ENCODE measurements at places on chromosomes 4 and X.

DNA sequence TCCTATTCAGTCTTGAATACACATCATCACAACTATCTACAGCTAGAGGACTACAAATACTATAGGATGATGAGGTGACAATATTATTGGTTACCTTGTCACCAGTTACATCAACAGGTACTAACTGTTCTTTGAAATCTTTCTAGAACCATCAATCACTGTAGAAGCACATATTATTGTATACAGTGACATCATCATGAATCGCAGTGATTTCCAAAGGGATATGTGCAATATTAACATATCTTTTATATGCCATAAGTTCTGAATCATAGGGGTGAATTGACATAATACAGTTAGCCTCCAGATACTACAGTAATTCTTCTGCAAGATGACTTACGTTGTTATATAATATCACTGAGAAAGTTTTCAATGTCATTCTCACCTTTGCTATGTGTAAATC is 105.2 kb upstream of the HPGD start:
- DNase-seq = no peak

DNA sequence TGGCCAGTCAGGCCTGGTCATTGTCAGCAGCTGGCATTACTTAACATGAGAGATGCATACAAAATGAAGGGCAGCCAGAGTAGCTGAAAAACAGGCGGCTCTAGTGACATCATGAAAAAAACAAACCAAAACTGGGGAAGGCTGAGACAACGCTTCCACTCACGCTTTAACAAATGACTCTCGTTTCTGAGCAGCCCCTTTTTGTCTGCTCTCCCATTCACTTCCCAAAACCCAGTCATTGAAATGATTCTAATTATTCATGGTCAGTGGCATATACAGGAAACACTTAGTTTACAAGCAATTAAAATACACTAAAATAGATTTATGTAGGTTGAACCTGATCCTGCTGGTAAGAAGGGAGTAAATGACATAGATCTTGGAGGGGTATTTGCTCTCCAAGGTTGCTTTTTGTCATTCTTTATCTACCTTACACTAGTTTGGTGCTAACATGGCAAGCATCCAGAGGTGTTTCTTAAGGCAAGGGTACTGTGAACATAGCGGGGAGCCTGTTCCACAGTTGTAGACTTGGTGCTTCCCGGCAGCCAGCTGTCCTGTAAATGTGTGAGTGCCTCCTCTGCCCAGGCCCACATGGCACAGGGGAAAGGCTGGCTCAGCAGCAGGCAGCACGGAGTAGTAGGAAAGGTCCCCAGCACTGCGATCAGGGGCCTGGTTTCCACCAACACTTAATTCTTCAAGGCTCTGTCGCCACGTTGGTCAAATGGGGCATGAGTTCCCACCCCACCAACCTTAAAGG is 61.2 kb upstream of the CITED1 start:
- DNase-seq = no peak

DNA sequence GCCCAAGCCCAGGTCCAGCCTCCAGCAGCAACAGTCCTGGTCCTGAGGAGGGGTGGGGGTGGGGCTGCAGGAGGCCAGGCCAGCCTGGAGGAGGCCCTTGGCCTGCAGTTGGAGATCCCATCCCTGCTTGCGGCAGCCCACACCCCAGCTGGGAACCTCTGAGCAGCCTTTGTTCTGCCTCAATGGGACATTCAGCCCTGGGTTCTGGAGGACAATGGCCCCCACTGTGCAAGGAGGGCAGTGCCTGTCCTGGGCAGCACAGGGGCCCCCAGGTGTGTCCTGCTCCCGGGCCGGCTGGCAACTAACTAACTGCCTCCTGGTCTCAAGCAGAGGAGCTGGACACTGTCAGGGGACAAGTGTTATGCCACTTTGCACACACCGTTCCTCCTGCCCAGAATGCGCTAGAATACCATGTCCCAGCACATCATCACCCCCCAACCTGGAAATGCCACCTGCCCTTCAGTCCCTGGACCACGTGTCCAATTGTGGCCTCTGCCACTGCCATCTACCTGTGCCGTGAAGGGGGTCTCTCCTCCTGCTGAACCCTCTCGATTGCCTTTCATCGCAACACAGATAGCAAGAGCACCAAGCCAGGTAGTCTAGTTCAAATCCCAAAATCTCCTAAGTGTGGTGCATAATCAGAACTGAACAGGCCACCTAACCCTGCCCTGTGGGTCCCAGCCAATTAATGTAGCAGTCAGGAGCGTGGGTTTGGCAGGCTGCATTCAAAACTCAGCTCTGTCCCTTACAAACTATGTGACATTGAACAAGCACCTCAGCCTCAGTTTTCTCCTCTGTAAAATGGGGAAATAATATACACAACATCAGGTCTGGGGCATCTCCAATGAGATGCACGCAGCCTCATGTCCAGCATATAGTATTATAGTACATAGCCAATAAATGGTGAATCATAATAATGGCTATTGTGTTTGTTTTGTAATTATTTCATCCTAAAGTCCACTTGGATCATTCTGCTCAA is 8.8 kb downstream of the PPP2R2C start:
- DNase-seq = no peak

GRCh38 chr4:134326866-134327265 is 125.3 kb upstream of the PABPC4L start:
- no peak for DNase-seq

DNA sequence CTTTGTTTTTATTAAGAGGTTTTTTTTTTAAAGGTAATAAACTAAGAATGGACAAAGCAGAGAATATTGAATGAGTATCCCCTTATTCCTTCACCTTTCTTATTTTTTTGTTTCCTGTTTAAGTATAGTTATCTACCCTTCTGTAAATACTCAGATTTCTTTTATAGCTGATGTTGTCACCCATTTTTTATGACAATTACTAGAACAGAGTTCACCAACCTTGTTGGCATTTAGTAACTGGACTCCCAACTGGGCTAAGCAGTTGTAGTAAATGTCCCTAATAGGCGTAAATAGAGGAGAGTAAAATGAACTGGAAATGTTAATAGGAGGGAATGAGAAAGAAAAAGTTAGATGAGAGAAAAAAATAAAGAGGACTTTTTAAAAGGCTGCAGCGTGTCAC is 9.8 kb downstream of the PDLIM5 start:
- DNase-seq = no peak

DNA sequence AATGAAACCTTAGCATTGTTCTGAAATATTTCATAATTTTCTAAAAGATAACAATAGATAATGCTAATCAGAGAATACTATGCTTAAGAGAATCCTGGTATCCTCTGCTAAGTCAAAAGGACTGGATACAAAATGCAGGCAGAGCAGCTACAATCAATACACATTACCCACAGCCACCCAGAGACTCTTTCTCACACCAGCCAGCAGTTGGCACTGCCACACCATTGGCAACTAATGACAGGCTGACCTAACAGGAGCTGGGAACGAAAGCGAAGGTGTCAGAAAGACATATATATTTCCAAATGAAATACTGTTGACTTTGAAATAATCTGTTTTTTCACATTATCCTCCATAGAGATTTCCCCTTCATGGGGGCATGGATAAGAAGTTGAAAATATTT is 122.6 kb upstream of the PLAC1 start:
- no peak for DNase-seq

DNA sequence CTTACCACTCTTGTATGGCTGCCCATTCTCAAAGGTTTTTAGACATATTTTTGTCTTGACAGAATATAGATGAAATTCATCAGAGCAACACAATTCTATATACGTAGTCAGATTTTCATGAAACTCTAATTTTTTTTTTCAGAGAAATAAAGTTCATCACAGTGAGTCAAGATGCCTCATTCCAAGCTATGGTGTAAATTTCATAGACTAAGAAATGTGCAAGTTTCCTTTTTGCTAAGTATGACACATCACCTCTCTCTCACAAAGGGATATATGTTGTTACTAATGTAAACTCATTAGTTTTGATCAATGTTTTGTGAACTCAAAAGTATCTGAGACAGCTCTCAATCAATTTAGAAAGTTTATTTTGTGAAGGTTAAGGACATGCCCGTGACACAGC is 60.4 kb upstream of the ATXN3L start:
- no peak for DNase-seq

- DNase-seq = no peak
Observed at GRCh38 chrX:121831601-121832000, 784.2 kb downstream of the GLUD2 start.

- DNase-seq = no peak
Observed at GRCh38 chr4:39353478-39354253, 12.5 kb downstream of the RFC1 start.

DNA sequence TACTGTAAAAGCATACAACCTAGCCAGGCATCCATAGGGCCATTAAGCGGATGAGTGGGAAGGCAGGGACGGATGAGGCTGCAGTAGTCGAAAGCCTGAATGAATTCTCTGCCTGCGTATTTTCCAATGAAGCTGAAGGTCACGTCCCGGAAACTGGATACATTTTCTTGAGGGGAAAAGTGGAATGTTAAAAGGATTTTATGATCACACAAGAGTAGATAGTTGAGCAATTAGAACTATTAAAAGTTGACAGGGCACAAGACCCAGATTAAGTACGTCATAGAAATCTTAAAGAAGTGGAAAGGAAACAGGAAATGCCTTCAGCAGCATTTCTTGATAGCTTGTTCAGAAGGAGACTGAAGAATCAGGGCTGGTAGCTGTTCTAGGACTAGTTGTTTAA is 98.3 kb upstream of the CXXC4 start:
- DNase-seq = no peak

GRCh38 chrX:71504346-71504745 is 28.6 kb upstream of the OGT start:
- DNase-seq = no peak

DNA sequence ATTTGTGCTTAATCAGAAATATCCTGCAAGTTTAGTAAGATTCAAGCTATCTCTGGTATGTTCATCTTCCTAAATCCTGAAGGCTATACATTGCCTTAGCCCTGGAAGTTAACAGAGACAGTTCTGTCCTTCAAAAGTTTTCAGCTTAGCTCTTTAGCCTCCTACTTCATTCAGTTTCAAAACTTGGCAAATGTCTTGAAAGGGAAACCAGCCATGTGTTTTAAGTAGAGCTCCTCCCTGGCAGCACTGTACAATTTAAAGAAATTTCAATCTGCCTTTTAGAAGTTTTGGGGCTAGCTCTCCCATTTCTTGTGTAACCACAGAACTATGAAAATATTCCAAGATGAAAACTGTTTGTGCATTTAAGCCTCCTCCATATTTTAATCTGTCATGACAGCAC is 47.0 kb downstream of the FANCB start:
- DNase-seq = no peak

All from activated T-cell treated with anti-CD3 and anti-CD28 coated beads for 48 hours (primary cell).